ENCODE measurements at places on chromosomes 13 and 19. TPM values are rescaled to one million over a fixed set of nuclear protein-coding genes. Genes with fewer than 3 reads are reported as not detected.

GPR183 gene
- polyA plus RNA-seq, result 2.0 TPM

OR7G3 gene
- not detected for polyA plus RNA-seq

IGFL2 gene
- not detected for polyA plus RNA-seq

FRY gene
- 96.7 TPM for polyA plus RNA-seq

C19orf73 gene
- polyA plus RNA-seq, result 3.1 TPM

ZNF823 gene
- 4.8 TPM for polyA plus RNA-seq

LGALS7B gene
- polyA plus RNA-seq, result 2.6 TPM

MYO1F gene
- 19.3 TPM for polyA plus RNA-seq

C5AR1 gene
- polyA plus RNA-seq, result 3.5 TPM

LGALS14 gene
- 0.57 TPM for polyA plus RNA-seq

GIPR gene
- 1.4 TPM for polyA plus RNA-seq

HCST gene
- 4.0 TPM for polyA plus RNA-seq

DLL3 gene
- 56.0 TPM for polyA plus RNA-seq

IGFL1 gene
- not detected for polyA plus RNA-seq
